ENCODE measurements at places on chromosomes 6 and 20.

- no peak for DNase-seq
Measured at GRCh38 chr6:119129148-119129967, 50.9 kb upstream of the FAM184A start.

DNA sequence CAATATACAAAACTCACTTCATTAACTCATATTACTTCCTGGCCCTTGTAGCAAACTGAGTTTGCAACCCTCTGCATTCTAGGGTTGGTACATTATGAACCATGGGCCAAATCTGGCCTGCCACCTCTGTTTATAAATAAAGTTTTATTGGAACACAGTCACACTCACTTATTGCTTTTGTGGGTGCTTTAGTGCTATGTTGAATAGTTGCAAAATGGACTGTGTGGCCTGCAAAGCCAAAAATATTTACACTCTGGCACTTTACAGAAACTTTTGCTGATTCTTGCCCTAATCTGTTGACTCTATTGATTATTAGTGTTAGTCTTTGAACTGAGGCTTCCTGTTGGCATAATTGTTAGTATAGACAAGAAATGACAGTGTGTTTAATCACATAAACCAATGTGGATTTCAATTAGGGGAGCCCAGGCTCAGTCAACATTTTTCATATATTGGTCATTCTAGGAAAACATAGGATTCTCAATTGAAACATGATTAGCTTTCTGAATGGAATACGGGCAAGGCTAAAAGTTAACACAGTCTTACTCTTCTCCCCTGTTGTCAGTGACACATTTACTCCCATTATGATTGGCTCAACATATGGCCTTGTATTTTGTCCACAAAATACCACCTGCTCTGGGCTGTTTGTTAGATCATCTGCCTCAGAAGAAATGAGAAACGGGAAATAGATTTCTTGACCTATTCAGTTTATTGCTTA, 241.9 kb upstream of the ZFP64 start:
- no peak for DNase-seq

GRCh38 chr20:62246431-62246830, 8.1 kb downstream of the OSBPL2 start:
- no peak for DNase-seq

DNA sequence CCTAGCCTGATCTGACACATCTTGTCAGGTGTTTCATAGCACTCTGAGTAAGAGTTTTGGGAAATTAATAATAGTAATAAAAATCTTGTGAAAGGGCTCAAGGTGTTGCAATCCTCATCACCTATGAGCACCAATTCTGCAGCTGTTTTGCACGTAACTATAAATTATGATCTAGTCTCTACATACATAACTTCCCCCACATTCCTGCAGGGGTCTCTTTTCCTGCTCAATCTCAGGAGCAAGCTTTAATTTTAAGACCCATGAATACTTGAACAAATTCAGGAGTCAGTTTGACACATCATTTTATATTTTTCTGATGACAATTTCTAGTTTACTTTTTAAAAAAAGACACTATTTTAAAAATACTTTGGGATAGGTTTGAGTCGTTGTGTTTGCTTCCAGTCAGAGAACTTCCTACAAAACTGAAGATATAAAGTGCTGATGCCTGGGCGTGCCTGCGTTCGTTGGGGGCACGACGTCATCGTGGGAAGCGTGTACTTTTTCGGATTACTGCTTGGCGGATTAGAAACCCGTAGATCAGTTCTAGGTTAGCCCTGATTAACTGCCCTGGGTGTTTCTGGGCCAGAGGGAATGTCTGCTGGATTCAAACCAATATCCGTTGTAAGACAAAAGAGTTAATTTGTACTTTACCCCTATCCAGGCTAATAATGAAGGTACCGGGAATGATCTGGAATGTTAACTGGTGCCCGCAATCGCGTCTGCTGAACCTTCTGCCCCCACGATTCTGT, 1.0 kb upstream of the E2F3 start:
- DNase-seq, result no peak

- DNase-seq, result no peak
Measured at GRCh38 chr6:14881398-14881797, 364.5 kb upstream of the JARID2 start.

GRCh38 chr6:167245591-167245990, 45.5 kb upstream of the UNC93A start:
- no peak for DNase-seq

DNA sequence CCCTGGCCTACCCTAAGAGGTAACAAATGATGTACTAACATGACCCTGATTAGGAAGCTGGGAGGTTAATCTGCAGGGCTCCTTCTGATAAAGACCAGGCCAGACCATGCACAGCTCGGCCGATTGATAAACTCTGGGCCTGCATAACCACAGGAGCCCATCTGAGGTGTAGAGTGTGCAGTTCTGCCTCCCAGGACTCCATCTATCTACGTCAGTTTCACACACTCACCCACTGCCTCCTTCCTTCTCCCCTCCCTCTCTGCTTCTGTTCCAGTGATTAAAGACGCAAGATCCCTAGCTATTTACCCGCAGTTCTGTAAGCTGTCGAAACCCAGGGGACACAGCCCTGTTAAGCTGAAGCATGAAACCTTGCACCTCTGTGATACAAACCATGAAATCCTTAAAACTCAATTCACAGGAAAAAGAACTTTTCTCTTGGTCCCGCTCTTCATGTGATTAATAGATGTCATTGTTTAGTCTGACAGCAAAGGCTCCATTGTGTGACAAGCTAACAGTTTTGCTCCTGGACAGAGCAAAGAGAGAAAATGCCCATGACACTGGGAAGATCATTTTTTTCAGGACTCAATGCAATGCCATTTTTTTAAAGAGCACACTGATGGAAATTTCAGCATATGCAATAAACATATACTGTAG, 470.6 kb downstream of the MAFB start:
- DNase-seq, result no peak

DNA sequence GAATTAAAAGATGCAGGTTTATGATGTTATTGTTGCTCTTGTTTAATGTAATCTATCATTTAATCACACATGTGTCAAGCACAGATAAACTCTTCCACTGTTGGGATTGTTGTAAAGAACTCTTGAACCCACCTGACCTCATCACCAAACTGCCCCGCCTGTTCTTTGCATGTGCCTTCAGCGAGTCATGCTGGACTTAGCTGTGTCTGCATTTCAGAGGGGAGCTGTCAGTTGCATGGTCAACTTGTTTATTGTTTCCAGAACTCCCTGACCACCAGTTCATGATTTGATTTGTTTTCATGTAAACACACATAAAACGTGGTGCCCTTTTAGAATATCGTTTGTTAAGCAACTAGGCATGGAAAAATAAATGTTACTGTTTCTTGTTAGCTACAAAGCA, 93.6 kb downstream of the KHDC1L start:
- no peak for DNase-seq

DNA sequence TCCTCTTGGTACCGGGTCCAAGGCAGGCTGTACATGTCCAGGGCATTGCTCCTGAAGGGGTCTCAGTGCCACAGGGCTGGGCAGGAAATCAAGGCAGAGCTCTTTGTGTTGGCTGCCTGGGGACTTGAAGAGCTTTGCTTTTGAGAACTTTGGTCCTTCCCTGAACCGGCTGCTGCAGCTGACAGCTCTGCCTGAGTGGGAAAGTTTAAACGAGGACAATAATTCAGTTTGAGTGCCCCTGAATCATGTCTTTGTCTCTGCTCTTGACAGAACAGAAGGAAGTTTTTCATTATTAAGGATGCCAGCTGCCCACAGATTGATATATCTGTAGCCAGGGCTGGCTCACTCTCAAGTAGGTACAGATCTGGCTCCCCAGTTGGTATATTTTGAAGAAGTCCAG, 56.1 kb downstream of the ANKRD6 start:
- DNase-seq, result no peak

DNA sequence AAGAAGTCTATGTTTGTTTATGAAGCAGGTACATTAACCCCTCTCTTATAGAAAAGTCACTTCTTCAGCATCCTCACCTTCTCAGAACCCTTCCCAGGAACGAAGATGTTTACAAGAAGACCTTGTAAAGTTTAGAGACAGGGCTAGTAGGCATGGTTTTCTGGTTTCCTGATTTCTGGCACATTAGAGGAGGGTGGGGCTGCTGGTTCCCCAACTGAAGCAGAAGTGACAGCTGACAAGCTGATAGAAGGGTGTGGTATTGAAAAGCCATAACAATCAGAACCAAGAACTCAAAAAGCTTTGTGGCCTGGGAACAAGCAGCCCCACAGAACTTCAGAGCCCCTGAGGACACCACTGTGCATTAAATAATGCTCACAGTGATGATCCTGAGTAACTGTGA, 91.2 kb downstream of the RTN4IP1 start:
- no peak for DNase-seq

GRCh38 chr6:32991972-32992371, 17.4 kb downstream of the HLA-DOA start:
- DNase-seq, result no peak

DNA sequence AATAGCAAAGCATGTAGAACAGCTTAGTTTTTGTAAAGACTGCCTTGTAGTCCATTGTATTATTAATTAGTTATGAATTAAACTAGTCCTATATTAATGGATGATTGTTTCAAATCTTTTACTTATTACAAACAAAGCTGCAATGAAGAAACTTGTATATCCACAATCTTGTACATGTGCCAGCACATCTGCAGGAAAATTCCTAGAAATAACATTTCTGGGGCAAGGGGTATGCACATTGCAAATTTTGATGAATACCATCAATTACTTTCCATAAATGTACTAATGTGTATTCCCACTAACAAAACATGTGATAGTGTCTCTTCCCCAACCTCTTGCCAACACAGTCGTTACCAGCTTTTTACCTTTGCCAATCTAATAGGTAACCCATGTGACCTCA, 73.6 kb upstream of the AKAP12 start:
- DNase-seq, result no peak

DNA sequence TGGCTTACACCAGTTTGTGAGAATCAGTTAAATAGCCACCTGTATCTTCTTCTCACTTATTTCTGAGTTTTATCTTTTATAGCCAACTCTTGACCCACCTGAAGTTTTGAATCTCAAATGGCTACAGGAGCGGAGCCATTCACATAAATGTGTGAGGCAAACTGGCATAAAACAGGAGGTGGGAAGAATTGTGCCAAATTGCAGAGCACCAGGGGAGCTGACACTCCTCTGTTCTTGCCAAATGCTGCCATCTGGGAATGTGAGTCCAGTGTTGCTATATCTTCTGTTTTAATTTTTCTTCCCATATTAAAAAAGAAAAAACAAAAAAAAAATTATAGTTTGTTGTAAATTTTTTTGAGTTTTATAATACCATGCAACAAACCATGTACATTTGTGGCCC, 17.0 kb upstream of the RNF146 start:
- DNase-seq, result no peak

DNA sequence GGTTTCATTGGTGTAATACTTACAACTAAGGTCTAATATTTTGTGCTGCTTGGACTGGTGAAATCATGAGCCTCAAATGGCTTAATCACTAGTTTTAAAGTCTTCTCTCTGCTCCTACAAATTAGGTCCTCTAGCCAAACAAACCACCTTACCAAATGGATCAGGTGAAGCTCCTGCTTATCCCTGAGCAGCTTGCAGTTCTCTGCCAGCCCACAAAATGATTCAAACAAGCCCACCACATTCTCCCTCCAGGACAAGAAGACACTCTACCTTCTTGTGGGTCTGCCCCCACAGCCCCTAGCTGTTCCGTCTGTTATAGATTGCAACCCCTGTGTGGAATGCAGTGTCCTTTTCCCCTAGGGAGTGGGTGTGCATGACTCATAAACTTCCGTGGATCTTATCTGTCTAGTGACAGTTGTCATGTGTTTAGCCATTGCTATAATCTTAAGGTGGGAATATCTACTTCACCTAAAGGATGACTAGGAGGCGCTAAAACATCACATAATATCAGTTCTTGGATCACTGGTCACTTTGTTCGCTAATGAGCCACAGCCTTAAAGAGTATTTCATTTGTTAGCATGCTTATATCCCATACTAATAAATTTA, 940.5 kb upstream of the MANEA start:
- DNase-seq, result no peak

GRCh38 chr6:51365566-51365965, 546.9 kb downstream of the TFAP2B start:
- DNase-seq, result no peak

DNA sequence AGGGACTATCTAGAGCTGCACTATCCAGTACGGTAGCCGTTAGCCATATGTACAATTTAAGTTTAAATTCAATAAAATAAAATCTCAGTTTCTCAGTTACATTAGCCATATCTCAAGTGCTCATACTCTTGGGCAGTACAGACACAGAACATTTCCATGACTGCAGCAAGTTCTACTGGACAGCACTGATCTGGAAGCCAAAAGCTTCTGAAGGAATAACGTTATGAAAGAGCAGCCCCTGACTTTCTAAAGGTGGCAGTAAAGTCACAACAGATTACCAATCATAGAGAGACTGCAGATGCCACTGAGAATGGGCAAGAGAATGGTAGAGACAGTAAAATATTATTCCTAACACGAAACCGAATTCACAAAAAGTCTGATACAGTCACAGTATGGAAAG, 36.8 kb downstream of the NDRG3 start:
- DNase-seq, result no peak

GRCh38 chr20:325889-326644, 715 bp downstream of the SOX12 start:
- DNase-seq, result peak; percentile 80

DNA sequence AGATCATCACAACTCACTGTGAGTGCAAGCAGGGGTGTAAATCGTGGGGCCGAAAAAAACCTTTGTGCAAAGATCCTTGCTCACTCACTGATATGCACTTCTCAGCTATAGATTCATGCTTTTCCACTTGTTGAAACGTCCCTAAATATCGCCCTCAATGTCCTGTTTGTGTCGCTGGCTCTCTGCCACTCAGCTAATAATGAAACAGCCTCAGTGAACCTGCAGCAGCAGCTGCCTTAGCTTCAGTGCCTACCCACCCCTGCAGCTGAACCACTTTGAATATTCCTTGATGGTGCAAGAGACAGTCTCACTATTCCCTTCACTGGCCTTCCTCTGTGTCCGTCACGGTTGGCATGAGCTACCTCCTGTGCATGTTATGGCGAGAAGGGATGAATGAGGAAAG, 128.9 kb upstream of the NAA20 start:
- DNase-seq, result no peak

DNA sequence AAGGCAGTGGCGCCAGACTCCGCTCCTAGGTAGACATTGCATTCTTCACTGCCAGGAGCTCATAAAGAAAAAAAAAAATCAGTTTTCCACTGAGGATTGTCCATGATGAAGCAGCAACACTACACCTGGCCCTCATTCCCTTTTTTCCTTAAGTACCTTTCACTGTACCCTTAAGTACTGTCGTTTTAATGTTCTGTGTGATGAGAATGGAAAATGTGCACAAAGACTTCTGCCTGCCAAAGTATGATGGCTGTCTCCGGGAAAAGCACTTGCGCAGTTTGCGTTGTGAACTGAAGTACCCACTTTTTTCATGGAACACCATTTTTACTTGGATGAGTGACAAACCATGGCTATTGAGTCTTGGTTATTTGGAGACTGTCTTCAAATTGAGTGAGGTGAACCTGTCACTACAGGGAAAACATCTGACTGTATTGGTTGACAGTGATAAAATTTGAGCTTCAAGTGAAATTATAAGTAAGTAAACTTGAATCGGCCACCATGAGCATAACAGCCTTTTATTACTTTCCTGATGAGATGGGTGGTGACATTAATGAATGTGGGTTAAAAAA, 104.8 kb downstream of the NCOA3 start:
- DNase-seq, result no peak

GRCh38 chr6:89317067-89317466, 2.0 kb upstream of the GABRR2 start:
- no peak for DNase-seq

GRCh38 chr6:102229271-102229670, 835.8 kb downstream of the GRIK2 start:
- DNase-seq, result no peak

- DNase-seq, result peak; percentile 72
Measured at GRCh38 chr6:41781366-41781730, 766 bp downstream of the PRICKLE4 start.
